Activated T-cell treated with anti-CD3 and anti-CD28 coated beads for 24 hours (primary cell): ENCODE measurements at places on chromosomes 6 and 20.

- DNase-seq: no peak
These were observed 936.6 kb upstream of the MAP3K7 start for GRCh38 chr6:91523511-91523910.

DNA sequence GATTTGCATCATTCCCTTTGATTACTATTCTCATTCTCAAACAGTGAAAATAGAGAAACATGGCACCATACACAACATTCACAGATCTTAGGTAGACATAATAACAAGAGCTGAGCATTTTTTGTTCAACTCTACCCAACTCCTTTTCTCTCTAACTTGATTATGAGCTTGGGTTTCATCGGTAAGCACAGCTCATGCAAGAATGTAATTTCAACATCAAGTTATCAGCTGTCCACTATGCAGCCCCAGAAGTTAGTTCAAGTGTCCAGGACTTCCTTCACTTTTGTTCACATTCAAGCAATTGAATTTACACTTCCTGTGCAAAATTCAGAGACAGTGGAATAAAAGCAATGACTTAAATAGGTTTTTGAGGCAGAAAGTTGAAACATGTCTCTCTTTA lies 297.7 kb upstream of the SASH1 start:
- no peak for DNase-seq

DNA sequence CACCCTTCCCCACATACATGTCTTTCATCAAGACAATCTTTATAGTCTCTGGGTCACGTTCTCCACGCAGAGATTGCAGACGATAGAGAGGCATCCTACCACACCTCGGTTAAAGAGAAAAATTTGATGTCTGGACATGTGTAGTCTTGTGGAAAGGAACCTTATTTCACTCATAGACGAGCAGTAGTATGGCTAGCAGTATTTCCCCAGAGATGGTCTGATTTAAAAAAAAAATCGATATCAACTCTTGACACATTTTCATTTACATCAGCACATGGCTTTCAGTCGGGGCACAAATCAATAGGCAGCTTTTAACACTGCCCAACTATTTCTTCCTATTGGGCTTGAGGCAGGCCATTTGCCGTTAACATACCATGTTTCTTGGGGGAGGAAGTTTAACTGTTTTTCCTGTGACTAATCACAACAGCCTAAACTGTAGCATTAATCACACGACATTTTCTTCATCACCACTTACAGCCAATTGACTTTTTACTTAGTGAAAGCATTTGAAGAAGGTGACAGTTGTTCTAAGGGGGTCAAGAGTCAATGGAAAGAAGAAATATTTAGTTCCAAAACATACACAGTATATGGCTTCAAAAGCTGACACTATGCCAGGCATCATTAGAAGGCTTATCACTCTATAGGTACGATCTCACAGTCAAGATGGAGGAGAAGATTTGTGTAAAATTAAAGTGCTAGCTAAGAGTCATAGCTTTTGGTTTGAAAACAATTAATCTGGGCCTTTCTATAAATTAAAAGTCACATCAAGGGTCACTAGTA lies 129.5 kb upstream of the HDAC2 start:
- DNase-seq: no peak

- DNase-seq: no peak
These were observed 49.4 kb upstream of the TULP1 start for GRCh38 chr6:35562060-35562459.

DNA sequence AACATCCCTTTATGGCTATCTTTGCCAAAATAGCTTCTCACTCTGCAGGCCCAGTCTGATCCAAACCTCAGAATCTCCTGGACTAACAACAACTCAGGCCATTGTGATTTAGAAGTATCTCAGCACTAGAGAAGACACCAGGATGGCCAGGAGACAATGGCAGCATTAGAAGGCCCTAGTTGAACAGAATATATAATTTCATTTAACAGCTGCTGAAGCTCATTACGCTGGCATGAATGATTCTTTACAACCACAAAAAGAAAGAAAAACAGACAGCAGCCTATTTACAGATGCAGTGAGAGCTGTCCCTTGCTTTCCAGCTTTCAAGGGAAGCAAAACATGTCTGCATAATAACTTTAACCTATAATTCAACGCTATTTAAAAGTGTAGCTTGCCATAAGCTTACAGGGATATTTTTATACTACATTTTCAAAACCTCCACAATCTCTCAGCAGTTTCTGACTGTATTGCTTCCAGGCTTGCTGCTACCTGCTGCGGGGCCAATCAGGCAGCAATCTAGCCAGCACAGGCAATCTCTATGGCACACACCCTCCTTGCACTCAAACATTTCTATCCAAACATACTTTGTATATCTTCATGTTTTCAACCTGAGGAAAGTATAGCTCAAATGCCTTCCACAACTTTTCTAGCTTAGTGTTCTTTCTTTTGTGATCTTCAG lies 107.3 kb downstream of the OGFRL1 start:
- no peak for DNase-seq

- DNase-seq: no peak
These were observed 101.3 kb upstream of the ESR1 start for GRCh38 chr6:151705993-151706733.

- DNase-seq: no peak
These were observed 51.3 kb downstream of the HDDC2 start for GRCh38 chr6:125250511-125250910.
